ENCODE measurements at places on chromosomes 3 and 15.

GRCh38 chr3:28841441-28841840 is 439.4 kb upstream of the RBMS3 start:
- DNase-seq = no peak

DNA sequence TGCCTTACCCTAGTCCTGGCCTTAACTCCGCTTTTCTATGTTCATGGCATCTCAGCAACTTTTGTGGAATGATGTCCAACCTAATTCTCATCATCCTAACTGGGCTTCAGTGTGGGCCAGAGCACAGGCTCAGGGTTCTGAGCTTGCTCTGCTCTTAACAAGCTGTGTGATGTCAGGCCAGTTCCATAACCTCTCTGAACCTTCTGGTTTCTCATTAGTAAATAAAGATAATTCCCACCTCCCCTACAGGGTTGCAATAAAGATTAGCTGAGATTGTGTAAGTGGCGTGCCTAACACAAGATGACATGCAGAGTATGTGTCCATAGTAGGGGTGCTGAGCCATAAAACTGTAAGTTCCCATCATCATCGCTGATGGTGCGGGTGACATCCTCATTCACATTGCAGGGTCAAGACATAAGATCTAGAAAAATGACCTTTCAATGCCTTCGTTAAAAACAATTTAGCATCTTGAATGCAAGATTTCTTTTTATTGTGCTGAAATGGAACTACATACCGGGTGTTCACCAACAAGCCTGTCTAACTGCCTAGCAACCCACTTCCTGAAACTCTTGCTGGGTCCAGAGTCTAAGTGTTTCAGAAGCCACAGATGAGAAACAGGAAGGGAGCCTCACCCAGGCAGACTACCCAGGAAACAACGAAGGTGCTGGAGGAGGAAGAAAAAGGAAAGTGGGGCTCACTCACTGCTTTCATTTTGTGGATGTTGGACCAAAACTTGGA is 36.2 kb downstream of the CDCP1 start:
- DNase-seq = no peak

DNA sequence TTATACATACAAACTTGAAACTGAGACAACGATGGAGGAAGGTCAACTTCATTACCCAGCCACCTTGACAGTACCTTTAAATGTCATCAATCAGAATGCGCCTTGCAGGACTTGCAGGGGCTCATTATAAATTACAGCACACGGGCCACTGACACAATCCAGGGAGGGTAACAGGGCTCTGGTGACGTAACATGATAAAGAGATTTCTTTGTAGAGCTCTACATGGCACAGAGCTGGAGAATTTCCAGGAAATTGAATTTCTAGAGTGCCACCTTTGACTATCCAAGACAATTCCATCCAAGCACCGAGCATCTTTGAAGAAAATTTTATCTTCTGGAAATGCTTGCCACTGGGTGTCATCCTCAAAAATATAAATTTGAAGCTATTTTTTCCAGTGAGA is 486.0 kb downstream of the FOXP1 start:
- no peak for DNase-seq

DNA sequence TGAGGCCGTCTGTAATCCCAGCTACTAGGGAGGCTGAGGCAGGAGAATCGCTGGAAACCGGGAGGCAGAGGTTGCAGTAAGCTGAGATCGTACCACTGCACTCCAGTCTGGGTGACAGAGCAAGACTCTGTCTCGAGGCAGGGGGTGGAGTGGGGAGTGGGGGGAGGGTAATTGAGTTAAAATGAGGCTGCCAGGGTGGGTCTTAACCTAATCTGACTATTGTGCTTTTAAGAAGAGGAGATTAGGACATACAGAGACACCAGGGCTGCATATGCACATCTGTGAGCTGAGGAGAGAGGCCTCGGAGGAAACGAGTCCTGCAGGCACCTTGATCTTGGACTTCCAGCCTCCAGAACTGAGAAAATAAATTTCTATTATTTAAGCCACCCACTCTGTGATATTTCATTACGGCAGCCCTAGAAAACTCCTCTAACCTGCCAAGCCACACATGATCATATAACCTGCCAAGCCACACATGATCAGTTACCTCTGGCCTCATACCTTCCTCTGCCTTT is 197.0 kb downstream of the THSD4 start:
- DNase-seq = no peak

DNA sequence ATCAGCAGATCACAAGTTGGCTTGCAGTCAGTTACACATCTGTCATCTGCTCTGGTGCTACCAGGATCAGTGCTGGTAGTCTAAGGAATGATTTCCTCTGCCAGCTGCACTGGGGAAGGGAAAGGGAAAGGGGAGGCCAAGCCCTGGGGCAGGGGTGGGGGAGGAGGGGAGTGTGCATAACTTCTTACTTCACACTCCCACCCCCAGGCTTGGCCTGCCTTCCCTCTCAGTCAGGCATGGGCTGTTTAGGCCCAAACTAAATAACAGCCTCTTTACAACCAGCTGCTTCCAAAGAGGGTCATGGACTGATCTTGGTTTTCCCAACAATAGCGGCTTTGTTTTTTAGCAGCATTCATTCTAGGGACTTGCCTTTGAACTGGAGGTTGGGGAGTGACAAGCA is 86.1 kb upstream of the PSMD6 start:
- peak; percentile 74 for DNase-seq

DNA sequence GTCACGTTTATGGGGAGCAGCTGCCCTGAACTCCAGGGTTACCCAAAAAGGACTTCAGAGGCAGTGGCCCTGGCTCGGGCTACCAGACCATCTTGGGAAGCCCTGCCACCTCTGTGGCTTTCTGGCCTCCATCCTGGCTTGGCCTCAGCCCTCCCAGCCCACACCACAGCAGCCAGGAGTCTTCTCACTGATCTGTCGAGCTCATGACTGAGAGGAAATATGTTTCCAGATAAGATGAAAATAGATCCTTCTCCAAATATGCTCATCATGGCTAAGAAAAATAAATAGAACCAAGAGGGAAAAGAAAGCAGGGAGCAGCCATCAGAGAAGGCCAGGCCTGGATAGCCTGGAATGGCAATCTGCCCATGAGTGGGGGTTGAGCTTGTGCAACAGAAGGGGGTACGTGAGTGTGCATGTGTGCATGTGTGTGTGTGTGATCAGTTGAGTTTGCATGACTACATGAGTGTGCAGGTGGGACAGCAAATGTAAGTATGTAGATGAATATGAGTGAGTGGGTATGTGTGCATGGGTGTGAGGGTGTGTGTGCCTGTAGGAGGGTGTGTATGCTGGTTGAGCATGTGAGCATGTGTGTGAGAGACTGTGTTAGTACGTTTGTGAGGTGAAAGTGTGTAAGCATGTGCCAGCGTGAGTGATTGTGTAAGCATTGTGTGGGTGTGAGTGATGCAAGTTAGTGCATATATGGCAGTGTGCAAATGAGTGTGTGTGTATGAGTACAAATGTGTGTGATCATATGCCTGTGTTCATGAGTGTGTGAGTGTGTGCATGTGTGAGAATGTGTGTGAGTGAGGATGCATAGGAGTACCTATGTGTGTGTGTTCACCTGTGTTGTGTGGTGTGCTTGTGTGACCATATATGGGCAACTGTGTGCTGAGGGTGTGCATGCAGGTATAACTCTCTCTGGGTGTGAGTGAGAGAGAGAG is 9.9 kb upstream of the RFT1 start:
- DNase-seq = no peak

DNA sequence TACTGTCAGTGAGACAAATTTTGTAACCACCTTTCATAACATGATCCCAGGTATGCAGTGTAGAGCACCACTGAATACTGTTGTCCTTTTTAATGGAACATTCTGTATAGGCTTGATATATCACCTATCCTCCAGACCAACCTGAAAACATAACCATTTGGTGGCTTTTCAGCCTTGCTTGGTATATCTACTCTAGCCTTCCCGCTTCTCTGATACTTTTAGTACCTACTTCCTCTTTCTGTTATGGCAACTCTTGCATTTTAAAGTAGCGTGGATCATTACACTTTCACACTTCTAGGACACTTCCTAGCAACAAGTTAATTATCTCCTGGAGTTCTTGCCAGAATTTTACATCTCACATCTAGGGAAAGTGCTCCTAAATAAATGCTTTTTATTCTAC is 226.6 kb upstream of the ROBO1 start:
- no peak for DNase-seq

GRCh38 chr3:150495563-150496168 is 50.6 kb downstream of the SERP1 start:
- DNase-seq = peak; percentile 85

Data from eye (tissue), 1 donor.